Inflammatory macrophage treated with lipopolysaccharide for 1 hour (primary cell): ENCODE measurements at places on chromosomes 2 and 18.

- no peak for DNase-seq
Measured at GRCh38 chr2:40436093-40436475, 15.8 kb downstream of the SLC8A1 start.

DNA sequence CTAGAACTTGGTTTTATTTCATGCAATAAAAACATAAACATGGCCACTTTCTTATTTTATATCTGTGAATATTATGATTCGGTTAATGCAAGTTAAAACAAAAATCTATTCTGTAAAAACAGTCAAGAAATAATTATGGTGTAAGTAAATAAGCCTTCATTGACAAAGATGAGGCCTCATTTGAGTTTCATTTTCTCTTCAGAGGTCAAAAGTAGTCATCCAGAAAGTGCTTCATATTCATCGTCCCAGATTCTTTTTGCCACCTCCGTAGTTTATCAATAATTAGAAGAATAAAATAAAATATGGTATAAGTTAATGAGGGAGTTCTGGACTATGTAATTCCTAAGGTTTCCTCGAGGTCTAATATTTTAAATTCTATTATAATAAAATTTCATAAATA, 19.4 kb upstream of the HNRNPA3 start:
- DNase-seq, result no peak

DNA sequence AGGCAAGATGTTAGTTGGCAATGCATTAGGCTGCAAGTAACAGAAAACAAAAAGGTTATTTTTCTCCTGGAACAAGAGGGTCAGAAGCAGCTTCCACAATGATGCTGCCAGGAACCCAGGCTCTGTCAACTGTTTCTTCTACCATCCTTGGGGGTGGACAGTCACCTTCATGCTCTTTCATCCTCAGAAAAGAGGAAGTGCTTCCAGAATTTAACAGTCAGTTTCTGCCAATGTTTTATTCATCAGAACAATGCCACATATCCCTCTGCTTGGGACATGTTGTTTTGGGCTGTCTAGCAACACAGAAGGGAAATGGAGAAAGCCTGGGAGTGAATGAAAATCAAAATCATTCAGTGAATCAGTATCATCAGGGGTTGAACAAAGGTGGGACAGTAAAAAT, 7.1 kb downstream of the TMEM182 start:
- no peak for DNase-seq

DNA sequence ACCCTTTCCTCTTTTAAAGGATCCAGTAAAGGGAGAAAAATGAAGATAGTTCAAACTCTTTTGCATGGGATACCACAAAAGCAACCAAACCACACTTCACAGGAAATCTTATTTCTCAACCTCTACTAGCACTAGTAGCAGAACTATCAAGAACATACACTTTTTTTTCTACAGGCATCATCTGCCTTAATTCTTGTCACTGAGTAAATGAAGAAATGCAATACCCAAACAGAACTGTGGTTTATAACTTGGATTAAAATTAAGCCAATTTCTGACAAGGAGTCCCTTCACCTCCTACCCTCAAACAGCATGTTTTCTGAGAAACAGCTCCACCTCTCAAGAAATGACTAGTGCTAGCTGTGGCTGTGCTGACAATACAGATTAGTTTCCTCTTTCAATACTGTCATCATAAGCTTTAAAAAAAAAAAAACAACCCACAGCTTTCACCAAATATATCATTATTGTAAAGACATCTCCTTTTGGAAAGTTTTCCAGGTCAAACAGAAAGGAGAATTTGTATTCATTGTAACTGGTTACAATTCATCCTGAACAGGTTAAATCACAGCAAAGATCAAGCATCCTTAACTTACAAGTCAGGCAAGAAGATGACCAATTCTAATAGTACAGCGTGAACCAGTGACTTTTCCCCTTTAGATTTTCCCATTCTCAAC, 44.4 kb downstream of the PTPN2 start:
- DNase-seq, result peak; percentile 74

DNA sequence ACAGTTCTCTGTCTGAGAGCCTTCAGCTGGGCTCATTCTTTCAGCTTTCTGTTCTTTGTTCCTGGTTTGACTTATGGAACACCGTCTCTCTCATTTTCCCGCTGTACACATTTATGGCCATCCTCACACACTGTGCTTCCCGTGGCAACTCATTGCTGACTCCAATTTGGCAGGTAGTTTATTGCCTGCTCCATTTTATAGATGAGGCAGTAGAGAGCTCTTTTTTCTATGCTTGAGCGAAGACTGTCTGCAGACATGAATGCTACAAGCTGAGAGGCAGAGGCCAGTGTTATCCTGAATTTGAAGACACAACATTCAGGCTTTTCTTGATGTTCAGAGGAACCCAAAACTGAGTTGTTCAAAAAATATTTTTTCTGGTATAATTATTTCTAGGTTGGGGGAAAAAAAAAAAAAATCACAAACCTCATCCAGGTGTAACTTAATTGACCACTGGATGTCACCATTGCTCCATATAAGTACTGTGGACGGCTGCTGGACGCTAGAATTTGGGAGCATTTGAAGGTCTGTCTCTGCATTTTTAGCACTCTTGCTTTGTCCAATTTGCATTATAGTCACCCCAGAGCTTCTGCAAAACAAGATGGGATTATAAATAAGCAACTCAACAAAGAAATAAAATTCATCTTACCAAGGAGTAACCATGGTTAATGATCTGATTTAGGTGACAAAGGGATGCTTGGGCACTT, 83.5 kb downstream of the HRH4 start:
- DNase-seq, result no peak

DNA sequence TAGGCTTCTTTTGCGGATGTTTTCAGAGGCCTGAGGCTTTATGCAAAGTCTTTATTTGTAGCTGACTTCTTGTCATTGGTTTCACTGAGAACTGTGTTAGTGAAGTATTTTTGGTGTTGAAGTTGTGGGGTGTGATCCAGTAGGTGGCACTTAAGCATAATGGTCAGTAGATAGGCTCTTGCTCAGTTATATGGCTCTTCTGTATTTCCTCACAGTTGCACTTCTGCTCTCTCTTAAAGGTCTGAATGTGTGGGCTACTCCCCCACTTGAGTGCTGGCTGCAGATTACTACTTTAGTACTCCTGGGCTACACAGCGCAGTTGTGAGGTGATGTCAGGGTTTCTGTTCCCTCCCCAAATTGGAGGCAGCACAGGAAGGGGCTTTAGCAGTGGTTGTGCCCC, 133.8 kb upstream of the SCN7A start:
- DNase-seq, result no peak

GRCh38 chr2:120539937-120540718, 194.2 kb downstream of the INHBB start:
- no peak for DNase-seq

GRCh38 chr2:55786280-55786679, 92.6 kb upstream of the PNPT1 start:
- no peak for DNase-seq

DNA sequence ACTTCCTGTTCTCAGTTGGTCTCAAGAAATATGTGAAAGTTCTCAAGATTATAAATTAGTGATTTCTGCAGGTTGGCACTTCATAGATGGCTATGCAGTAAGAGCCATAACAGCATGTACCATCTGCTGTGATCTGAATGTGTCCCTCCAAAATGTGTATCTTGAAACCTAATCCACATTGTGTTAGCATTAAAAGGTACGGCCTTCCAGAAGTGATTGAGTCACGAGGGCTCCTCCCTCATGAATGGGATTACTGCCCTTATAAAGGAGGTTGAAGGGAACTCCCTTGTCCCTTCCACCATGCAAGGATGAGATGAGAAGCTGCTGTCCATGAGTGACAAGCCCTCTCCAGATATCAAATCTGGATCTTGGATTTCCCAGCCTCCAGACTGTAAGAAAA, 45.0 kb downstream of the METTL4 start:
- DNase-seq, result no peak

DNA sequence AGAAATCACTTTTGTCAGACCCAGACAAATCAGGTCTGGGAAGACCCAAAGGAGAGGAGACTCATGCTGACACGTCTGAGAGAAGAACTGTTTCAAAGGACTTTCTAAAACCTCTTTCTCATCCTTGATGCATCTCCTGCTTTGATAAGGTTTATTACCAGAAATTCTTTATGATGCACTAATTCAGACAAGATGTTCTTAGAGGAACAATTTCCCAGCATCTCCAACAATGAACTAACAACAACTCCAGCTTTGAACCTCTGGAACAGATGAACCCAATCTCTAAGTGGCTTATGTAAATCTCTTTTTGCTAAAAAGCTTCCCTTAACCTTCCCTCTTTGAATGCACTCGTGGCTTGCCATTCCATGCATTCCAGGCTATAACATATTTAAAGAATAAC, 15.9 kb upstream of the SERPINB11 start:
- DNase-seq, result no peak

- no peak for DNase-seq
Measured at GRCh38 chr2:212941361-212941760, 210.1 kb downstream of the IKZF2 start.

DNA sequence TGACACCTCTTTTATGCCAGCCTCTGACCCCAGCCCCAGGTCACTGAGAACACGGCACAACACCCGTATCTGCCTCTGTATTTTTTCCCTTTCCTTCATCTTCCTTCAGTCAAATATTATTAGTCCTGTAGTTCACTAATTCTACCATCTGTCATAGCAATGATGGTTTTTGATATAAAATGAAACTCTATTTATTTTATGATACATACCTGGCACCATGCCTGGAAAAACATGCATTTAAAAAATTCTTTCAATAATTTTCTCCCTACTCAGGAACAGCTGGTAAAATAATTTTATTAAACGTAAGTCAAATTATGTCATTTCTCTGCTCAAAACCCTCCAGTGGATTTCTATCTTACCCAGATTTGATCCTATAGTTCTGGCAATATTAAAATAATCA, 224.7 kb downstream of the CDH7 start:
- no peak for DNase-seq

DNA sequence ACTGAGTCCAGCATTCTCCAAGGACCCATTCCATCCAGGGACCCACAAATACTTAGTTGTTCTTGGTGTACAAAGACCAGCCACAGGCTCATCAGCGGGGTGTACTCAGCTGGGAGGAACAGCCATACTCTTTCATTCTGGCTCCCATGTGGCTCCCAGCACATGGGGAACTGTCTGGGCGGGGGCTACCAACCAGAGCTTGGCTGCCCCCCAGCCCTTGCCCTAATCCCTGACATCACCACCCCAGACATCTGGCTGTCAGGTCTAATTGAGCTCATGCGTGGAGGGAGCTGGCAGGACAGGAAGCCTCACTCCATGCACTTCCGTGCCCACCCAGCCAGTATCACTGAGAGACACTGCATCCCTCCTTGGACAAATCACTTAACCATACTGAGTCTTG, 283.6 kb downstream of the DYSF start:
- no peak for DNase-seq

DNA sequence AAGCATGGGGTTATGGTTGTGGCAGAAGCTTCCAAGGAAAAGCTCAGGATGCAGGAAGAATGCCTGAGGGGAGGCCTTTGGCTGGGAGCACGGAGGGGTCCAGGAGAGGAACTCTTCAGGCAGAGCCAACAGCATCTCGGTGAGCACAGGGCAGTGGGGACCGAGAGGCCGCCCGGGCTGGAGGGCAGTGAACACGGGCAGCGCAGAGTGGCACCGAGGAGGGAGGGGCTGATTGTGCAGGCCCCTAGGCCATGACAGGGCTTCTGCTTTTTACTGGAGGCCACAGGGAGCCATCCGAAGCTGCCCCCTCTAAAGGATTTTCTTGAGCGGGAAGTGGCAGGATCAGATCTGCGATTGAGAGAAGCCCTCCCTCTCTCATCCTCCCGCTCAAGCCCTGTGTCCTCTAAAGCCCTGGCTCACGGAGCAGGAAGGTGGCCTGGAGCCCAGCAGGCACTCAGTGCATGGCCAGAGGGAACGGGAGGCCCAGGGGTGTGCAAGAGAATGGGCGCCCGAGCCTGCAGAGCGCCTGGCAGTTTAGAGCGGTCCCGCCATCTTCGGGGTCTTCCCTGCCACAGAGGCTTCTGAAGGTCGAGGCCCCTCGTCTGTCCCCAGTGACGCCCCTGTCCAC, 110.0 kb upstream of the STON1 start:
- no peak for DNase-seq

- no peak for DNase-seq
Measured at GRCh38 chr2:634636-635388, 42.4 kb downstream of the TMEM18 start.

GRCh38 chr2:109001201-109001600, 12.2 kb upstream of the EDAR start:
- no peak for DNase-seq
